ENCODE measurements at places on chromosomes 4 and X. TPM values are rescaled to one million over a fixed set of nuclear protein-coding genes. Genes with fewer than 3 reads are reported as not detected.

The GABRE gene
- 15.9 TPM for total RNA-seq

The WDR1 gene
- 214 TPM for total RNA-seq

The VSIG4 gene
- total RNA-seq: not detected

The PDCL2 gene
- not detected for total RNA-seq

The PDLIM5 gene
- total RNA-seq: 50.8 TPM

The LEF1 gene
- not detected for total RNA-seq

The TMPRSS11A gene
- not detected for total RNA-seq

The FNIP2 gene
- total RNA-seq: 6.1 TPM

The TEX11 gene
- not detected for total RNA-seq

The ADH7 gene
- total RNA-seq: not detected

The TCP11X2 gene
- total RNA-seq: not detected

The TMEM31 gene
- total RNA-seq: not detected
